SK-MEL-5 (cell line): ENCODE measurements at places on chromosomes 1 and 21. TPM values are rescaled to one million over a fixed set of nuclear protein-coding genes. Genes with fewer than 3 reads are reported as not detected.

The SPRR4 gene
- not detected in 2 replicates for total RNA-seq

The FCAMR gene
- total RNA-seq = not detected in 2 replicates

The MROH9 gene
- total RNA-seq = not detected in 2 replicates

The S100A8 gene
- total RNA-seq = not detected in 2 replicates

The TMEM200B gene
- total RNA-seq = not detected in 2 replicates

- DNase-seq = no peak
Measured at GRCh38 chr1:225963735-225964530, 22.9 kb upstream of the LEFTY2 start.

DNA sequence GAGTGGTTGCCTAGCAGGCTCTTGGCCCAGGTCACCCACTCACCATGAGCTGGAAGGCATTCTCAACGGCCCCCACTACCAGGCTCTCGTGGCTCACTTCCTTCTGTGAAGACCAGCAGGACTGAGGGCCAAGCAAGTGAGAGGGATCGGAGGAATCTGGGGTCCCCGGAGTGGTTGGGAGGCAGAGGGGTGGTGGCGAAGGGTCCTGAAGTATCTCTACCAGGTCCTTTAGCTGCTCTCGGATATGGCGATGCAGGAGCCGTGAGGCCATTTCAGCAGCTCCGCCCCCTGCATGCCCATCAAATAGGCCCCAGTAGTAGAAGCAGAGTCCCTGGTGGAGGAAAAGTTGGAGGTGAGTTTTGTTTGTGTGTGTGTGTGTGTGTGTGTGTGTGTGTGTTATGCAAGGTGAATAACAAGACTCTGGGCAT, 2.4 kb downstream of the PPM1J start:
- no peak for DNase-seq

The PLA2G2D gene
- not detected in 2 replicates for total RNA-seq

The FCRL2 gene
- 0.03 TPM in 1 of 2 replicates, not detected in the other for total RNA-seq

DNA sequence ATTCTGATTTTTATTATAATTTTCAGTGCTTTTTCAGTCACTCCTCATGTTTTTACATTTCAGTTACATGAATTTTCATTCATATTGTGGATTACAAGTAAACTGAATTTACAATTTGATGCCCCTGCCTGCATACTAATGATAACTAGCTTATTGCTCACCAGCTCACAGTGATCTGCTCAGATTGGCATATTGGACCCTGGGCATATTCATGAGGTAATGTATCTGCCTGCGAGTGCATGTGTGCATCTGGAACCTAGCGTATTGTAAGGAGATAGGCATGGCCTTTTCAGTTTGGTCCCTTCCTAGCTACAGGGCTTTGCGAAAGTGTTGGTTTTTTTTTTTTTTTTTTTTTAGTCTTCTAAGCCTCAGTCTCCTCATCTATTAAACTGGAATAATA, 213.7 kb downstream of the SDCCAG8 start:
- DNase-seq = no peak

GRCh38 chr1:110312188-110313121, 26.7 kb upstream of the RBM15 start:
- peak; percentile 75 for DNase-seq

DNA sequence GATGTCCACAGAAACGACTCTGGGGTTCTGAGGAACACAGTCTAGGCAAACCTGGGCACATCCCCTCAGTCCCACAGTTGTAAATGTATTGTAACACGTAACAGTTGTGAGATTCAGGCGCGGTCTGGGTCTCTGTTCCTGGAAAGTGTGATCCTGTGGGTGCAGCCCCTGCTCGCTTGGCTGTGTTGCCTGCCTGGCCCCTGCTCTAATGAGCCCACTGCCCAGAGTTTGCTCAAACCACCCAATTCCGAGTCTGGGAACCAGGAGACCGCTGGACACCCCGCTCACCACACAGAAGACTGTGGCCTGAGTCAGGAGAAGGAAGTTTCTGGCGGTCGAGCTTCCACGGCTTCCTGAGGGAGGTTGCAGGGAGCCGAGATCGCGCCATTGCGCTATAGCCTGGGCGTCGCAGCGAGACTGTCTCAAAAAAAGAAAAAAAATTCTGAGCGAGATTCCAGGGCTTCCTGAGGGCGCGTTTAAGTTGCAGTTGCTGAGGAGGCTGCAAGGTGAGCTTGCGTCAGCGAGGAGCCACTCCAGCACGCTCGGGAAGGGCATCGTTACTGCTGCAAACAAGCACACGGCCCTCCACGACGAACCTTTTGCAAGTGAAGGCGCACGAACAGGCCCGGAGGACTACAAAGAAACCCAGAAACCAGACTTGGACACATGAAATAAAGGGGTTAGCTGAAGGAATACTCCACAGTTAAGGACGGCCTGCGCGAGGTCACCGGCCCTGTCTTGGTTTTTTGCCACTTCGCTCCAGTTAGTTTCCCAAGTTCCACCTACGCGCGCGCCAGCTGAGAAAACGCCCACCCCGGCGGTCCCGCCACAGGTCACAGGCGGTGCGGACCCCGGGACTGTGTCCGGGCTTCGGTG, 1.1 kb downstream of the C21orf58 start:
- DNase-seq = no peak

GRCh38 chr1:160993544-160994193, 27.3 kb downstream of the F11R start:
- DNase-seq = peak; percentile 74

The CD1D gene
- not detected in 2 replicates for total RNA-seq

- no peak for DNase-seq
Measured at GRCh38 chr21:44783020-44783696, 18.5 kb downstream of the UBE2G2 start.

DNA sequence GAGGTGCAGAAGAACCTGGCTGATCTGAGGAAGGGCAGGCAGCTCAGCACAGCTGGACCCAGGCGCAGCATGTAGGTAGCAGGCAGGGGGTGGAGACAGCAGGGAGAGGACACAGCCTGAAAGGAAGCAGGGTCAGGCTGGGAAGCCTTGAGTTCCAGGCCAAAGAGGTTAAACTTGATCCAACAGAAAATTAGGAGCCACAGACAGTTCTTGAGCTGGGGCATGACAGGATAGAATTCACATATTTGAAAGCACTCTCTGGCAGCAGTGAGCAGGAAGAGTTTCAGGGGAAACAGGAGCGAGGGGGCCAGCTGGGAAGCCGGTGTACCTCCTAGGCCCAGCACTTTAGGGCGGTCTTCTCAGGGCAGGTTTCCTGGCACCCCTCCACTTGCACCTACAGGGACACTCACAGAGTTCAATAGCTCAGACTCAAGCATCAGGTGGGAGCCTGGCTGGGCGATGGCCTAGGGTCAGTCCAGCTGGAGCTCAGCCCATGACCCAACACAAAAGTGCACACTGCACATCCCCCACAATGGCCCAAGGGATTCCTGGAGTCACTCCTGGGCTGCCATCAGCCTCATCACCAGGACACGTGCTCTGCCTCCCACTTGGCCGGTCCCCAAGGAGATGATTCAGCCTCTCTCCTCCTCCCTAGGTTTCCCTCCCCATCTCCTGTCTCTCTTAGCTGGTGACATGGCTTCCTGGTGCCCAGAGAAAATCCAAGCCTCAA, 22.7 kb downstream of the MATN1 start:
- no peak for DNase-seq
